Muscle of leg (tissue), 16 donors: ENCODE measurements at places on chromosomes 3 and 15. TPM values are rescaled to one million over a fixed set of nuclear protein-coding genes. Genes with fewer than 3 reads are reported as not detected.

Gene PCBP4
- 48.0 TPM for total RNA-seq

Gene CYP11A1
- total RNA-seq = 1.2 TPM

Gene LYZL4
- total RNA-seq = not detected

Gene MYZAP
- 2.9 TPM for total RNA-seq

Gene MAPK6
- 23.5 TPM for total RNA-seq

Gene CCR3
- not detected for total RNA-seq

Gene WNT5A
- total RNA-seq = 10.6 TPM

Gene SLC9A9
- 18.3 TPM for total RNA-seq

Gene ADCY5
- 1.8 TPM for total RNA-seq

Gene ARGFX
- total RNA-seq = not detected

Gene IL16
- total RNA-seq = 3.9 TPM

Gene SUCLG2
- total RNA-seq = 23.1 TPM

Gene SCAANT1
- total RNA-seq = not detected
